ENCODE measurements at places on chromosomes 2 and 18.

DNA sequence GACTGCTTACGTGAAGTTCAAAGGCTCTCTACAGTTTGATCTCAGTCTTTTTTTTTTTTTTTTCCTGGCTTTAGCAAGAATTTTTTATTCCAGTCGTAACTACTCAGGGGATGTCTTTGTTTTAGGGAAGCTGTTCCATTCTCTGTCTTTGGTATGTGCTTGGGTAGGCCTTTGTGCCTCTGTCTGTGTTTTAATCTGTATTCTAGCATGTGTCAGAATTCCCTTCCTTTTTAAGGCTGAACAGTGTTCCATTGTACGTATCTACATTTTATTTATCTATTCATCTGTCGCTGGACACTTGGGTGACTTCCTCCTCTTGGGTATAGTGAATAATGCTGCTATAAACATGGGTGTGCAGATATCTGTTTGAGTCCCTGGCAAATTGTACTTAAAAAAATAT, 42.6 kb downstream of the MYO1B start:
- DNase-seq = no peak

GRCh38 chr2:71700658-71701397, 247.5 kb downstream of the DYSF start:
- DNase-seq = no peak

DNA sequence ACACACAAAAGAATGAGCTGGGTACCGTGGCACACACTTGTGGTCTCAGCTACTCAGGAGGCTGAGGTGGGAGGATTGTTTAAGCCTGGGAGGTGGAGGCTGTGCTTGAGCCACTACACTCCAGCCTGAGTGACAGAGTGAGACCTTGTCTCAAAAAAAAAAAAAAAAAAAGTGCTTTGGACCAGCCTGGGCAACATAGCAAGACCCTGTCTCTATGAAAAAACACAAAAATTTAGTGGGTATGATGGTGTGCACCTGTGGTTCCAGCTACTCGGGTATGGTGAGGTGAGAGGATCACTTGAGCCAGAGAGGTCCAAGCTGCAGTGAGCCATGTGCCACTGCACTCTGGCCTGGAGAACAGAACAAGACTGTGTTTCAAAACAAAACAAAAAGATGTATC, 10.4 kb downstream of the ZNF512 start:
- no peak for DNase-seq

DNA sequence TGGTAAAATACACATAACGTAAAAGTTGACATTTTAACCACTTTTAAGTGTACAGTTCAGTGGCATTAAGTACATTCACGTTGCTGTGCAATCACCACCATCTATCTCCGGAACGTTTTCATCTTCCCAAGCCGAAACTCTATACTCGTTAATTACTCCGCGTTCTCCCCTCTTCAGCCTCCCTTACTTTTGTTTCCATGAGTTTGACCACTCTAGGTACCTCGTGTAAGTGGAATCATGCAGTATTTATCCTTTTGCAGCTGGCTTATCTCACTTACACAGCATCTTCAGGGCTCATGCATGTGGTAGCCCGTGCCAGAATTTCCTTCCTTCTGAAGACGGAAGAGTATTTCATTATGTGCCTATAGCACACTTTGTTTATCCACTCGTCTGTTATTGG, 225.2 kb downstream of the SLC4A3 start:
- DNase-seq = no peak

- DNase-seq = no peak
These were observed 381.6 kb downstream of the ERBB4 start for GRCh38 chr2:212157012-212157411.

- peak; percentile 2 for DNase-seq
These were observed 28.8 kb upstream of the DDX18 start for GRCh38 chr2:117785740-117786139.

DNA sequence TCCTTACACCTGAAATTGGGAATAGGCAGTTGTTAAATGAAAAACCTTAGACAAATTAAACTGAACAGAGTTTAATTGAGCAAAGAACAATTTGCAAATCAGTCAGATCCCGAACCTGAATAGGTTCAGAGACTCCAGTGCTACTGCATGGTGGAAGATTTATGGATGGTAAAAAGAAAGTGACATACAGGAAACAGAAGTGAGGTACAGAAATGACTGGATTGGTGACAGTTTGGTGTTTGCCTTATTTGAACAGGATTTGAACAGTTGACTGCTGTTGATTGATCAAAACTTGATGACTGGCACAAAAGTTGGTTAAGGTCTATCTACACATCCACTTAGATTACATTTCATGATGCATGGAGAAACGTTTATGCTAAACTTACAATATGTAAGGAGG, 248.8 kb downstream of the HNMT start:
- no peak for DNase-seq

GRCh38 chr18:36427831-36428230, 130.3 kb downstream of the FHOD3 start:
- DNase-seq = no peak

- DNase-seq = no peak
These were observed 69.9 kb upstream of the HS6ST1 start for GRCh38 chr2:128388499-128388941.

GRCh38 chr2:43059183-43059897, 167.1 kb downstream of the ZFP36L2 start:
- DNase-seq = peak; percentile 78

- DNase-seq = no peak
These were observed 26.4 kb downstream of the RTP5 start for GRCh38 chr2:241895712-241896641.

GRCh38 chr2:78304678-78305077, 720.8 kb upstream of the REG3G start:
- no peak for DNase-seq

DNA sequence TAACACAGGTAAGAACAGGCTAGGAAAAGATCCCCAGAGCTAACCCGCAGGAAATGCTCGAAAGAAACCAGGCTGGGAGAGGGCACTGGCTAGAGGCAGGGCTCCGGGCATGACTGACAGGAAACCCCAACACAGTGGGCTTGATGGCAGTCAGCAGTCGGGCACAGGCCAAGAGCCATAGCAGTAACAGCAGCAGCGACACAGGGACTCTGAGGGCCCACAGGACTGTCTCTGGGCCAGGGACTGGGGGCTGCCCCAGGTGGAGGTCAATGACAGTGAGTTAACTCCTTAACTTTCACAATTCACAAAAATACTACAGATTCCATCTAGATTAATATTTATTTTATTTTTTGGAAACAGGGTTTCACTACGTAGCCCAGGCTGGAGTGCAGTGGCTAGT, 37.3 kb upstream of the ASPRV1 start:
- DNase-seq = no peak

DNA sequence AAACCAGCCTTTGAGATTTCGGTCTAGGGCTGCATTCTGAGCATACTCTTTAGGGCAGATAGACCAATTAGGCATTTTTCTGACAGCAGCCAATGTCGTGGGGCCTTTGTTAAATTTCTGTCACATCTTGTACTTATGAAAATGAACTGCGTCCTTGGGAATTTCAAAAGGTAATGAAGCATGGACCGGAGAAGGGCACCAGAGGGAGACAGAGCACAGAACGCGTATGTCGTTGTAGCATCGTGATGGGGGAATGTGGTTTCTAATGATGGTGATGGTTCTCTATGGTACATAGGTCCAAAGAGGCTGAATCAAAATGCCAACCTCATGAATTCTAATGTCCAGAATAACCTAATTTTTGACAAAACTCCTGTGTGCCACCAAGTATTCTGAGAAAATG, 483.9 kb upstream of the CRIM1 start:
- DNase-seq = no peak

DNA sequence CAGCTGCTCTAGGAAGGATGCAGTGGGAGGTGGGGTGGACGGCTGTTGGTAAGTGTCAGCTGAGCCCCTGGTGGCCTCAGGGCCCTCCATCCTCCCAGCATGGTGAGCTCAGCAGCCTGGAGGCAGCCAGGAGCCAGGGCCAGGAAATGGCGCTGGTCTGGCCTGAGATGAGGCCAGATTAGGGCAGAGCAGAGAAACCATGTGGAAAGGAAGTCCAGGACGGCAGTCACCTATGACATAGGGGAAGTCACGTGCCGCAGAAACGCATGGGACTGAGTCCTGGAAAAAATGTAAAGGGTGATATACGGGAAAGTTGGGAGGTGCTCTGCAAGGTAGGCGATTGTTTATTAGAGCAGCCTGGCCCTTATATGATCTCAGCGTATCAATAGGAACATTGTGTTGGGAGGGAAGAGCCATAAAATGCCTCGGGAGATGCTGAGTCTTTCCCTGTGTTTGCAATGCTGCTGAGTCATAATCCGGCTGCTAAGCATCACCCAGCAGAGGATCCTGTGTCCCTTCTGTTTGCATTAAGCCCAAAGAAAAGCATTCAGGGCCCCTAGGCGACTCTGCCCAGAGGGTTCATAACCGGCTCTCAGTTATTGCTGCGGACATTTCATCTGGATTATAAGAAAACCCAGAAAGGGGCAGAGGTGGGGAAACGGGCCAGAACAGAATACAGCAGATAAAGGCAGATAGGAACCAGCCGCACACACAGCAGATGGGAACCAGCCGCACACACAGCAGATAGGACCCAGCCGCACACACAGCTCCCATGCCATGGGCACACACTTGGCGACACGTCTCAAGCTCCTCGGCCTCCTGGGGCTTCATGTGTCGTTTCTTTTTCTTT, 30.3 kb upstream of the B3GNT7 start:
- DNase-seq = no peak

- DNase-seq = no peak
These were observed 99.8 kb downstream of the SMAD7 start for GRCh38 chr18:48850822-48851598.

DNA sequence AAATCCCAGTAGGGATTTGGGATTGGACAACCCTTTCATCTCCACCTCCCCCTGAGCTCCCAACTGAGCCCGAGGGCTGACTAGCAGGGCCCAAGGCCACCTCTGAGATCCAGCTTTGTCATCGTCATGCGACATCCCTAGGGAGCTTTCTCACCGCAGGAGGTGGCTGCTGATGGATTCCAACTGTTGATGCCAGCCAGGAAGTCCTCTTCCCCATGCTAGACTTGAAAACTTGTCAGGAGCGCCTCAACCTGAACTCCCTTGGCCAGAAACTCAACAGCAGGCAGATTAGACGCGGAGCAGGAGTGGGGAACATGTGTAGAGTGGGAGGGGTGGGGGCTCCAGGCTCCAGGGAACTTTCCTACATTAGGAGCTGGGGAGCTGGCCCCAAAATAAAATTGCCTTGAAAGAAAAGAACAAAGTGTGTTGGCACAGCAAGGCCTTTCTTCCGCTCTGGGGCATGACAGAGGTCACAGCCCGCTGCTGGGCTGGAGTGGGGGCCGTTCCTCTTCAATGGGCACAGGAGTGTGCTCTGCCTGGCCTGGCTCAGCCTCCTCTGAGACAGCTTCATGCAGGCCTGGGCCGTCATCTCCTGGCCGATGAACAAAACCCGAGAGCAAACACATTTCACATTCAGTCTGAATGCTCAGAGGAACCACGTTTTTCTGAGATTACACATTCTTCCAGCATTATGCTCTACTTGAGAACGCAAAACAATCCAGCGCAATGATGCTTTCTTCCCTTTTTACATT, 34.5 kb downstream of the EMILIN2 start:
- no peak for DNase-seq

- no peak for DNase-seq
These were observed 21.6 kb downstream of the TWIST2 start for GRCh38 chr2:238869293-238870124.

- DNase-seq = no peak
These were observed 204.5 kb downstream of the ARL4C start for GRCh38 chr2:234292205-234292961.

GRCh38 chr18:64210401-64210949, 61.6 kb upstream of the LINC00305 start:
- DNase-seq = no peak

Measured in NCI-H446 treated with DMSO at 0.1 percent for 48 hours (cell line).